ENCODE measurements at places on chromosomes 12 and 14.

DNA sequence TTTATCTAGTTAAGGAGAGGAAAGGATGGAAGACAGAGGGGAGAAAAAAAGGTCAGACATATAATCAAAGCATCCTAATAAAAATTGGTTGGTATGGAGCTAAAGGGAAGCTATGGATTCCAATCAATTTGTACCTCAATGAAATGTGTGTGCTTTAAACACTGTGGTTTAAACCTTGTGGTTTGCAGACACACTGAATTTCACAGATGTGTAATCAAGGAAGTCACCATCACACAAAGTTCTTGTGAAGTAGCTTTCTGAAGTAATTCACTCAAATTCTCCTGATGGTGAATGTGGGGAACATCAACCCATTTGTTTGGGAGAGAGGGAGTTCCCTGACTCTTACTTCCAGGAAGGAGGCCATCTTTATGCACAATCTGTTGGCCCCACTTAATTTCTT is 243.3 kb upstream of the KRR1 start:
- DNase-seq: no peak

GRCh38 chr14:75168586-75169335 is 7.7 kb downstream of the TMED10 start:
- no peak for DNase-seq

DNA sequence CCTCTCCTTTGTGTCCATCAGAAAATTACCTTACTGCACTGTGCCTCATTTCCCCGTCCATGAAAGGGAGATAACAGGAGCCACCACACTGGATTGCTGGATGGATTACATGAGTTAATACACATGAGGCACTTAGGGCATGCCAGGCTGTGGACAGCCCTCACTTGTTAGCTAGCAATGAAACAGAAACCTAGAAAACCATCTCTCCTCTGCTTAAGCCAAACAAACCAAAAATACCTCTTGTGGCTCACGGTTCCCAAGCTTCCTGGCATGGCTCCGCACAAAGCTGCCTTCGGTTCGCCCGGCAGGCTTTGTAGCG is 660 bp upstream of the HCFC2 start:
- no peak for DNase-seq

DNA sequence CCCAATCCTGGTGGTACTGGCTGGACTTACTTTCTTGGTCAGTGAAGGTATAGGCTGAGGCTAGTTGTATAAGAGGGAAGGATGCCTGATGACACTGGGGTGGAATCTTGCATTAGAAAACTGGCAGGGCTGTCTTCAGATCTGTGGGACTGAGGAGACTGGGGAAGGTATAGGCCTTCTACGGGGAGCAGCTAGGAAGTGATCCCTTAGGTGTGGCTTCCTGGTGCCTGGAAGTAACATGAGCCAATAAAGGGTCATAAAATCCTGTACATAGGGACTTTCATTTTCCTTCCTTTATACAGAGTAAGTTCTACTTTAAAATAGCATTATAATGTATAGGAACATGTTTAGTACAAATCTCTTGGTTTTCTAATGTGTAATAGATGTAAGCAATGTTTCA is 716.8 kb downstream of the LRFN5 start:
- no peak for DNase-seq

- DNase-seq: no peak
Measured at GRCh38 chr12:92065018-92065499, 80.6 kb downstream of the BTG1 start.

GRCh38 chr12:108133482-108133881 is 4.4 kb downstream of the WSCD2 start:
- DNase-seq: no peak

- no peak for DNase-seq
Measured at GRCh38 chr12:105142259-105142658, 34.7 kb downstream of the WASHC4 start.

GRCh38 chr12:20486233-20486632 is 117.9 kb downstream of the PDE3A start:
- no peak for DNase-seq

DNA sequence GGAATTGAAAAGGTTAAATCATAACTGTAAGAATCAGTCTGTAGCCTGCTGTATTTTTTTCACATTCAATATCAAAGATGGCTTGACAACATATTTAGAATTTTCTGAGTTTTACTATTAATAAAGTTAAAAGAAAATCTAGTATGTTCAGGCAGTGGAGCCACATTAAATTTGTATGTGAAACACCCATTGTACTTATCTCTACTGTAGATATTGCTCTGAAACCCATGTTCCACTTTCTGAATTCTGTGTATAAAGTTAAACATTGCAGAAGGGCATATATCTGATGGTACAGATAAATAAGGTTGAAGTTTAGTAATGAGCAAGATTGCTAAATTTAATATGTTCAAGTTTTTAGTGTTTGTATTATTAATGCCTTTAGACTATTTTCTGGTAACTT is 172.7 kb downstream of the FOXA1 start:
- no peak for DNase-seq

DNA sequence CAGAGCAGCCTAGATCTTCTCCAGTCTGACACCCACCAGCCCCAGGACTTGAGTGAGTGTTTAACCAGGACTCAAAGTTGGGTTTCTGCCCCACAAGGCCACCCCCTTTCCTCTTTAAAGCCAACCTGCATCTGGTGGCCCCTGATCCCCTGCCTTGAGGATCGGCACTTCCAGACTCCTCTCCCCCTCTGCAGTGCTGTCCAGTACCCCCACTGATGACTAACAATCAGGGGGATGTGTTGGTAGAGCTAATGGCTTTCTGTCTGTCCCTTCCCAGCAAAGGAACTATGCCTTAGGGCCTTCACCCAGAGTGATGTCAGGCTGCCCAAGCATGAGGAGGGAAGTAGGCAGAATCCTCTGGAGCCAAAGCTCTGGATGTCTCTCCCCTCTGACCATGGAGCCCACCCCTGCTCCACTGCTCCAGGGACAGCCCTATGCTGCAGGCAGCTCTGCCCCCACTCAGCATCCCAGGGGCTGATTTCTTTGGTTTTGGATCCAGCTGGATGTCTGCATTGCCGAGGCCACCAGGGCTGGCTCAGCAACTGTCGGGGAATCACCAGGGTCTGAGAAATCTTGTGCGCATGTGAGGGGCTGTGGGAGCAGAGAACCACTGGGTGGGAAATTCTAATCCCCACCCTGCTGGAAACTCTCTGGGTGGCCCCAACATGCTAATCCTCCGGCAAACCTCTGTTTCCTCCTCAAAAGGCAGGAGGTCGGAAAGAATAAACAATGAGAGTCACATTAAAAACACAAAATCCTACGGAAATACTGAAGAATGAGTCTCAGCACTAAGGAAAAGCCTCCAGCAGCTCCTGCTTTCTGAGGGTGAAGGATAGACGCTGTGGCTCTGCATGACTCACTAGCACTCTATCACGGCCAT is 42.9 kb downstream of the DAD1 start:
- DNase-seq: no peak

DNA sequence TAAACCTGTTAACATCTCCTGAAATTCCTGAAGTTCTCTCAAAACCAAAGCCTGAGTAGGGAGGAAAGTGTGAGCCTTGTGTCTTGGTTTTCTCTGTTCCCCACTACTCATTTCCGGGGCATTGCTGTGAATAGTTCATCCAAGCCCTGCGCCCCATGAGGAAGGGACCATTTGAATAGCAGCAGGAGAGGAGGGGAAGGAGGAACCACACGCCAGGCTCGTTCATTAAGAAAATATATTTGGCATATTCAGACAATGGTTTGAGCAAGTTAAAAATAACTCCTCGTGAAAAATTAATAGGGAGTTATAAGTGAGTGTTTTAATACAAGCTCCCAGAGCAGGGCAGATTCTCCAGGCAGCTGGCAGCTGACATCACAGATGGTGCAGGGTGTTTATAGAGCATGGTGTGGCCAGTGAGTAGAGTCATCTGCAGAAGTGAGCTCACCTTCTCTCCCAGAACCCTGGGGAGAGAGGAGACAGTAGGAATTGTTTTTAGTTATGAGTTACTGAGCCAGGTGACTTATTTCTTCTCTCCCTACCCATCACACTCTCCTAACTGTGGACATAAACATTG is 29.5 kb upstream of the CISTR start:
- DNase-seq: no peak

- no peak for DNase-seq
Measured at GRCh38 chr14:77187649-77188012, 6.0 kb downstream of the TMEM63C start.

GRCh38 chr12:56163533-56164344 is 5.6 kb downstream of the MYL6 start:
- no peak for DNase-seq

DNA sequence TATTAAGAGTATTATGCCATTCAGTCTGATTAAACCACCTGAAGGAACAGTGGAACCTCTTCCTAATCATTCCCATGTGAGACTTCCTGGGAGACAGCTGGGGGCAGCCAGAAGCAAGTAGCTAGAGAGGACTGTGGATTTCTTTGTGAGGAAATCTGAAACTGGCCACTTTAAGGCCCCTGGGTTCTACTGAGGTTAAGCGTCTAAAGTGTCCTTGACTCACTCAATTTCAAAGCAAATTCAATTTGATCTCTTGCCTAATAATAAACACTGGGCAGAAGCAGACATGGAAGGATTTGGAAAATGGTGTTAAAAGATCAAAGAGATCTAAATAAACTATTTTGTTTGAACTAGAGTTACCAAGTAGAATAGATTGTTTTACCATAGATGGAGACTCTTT is 909.9 kb downstream of the NRXN3 start:
- DNase-seq: no peak

- no peak for DNase-seq
Measured at GRCh38 chr14:21023174-21023573, 1.7 kb downstream of the NDRG2 start.

- DNase-seq: no peak
Measured at GRCh38 chr12:15011162-15011561, 38.3 kb downstream of the PDE6H start.

GRCh38 chr14:23104591-23105347 is at the start of gene CIROP:
TSS of gene CIROP (minus strand) at chr14:23104989. CDS start at chr14:23104920, 69 bp downstream.
- DNase-seq: no peak

- no peak for DNase-seq
Measured at GRCh38 chr14:105617201-105617777, 90.9 kb downstream of the TMEM121 start.

DNA sequence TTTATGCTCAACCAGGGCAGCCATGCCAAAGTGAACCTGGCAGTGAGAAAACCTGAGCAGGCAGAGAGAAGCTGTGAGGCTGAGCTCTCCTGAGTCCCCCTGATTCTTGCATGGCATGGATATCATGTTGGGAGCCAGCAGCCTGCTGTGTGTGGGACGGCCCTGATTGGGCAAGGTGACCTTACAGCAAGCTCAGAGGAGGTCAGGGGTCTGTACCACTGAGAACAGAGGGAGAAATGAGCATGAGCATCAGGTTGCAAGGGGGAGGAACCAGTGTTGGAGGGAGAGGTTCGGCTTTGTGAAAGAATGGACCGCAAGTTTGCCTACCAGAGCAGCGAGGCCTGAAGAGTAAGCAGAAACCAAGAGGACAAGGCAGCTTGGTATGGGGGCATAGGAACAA is 59.1 kb upstream of the PTGR2 start:
- no peak for DNase-seq

GRCh38 chr12:76303989-76304460 is 44.2 kb downstream of the BBS10 start:
- no peak for DNase-seq

- DNase-seq: peak; percentile 58
Measured at GRCh38 chr14:89276424-89276975, 140.5 kb downstream of the FOXN3 start.

DNA sequence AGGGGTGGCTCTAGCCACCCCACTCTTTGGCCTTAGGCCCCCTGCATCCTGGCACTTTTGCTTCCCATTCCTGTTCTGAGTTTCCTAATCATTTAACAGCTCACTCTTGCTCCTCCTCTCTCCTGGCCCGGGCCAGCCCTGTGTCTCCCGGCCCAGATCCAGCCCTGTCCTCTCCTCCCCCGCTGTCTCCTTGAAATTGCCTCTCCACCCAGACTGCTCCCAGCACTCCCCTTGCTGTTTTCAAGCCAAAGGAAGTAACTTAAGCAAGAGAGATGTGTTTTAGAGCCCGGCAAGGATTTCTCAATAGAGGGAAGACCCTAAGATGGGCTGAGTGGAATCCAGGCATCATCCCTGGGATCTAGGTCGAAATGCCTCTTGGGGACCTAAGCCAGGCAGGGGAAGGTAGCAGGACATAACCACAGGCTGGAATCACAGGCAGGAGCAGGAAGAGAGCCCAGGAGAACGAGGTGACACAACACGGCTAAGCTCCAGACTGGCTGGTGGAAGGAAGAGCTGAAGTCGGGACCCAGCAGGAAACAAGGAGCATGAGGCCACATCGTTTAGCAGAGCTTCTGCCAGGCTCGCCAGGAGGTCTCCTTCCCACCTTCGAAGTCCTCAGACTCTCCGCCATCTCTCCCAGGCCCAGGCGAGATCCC is 2.0 kb upstream of the LRP1-AS start:
- no peak for DNase-seq

- DNase-seq: no peak
Measured at GRCh38 chr12:51371295-51371953, 19.8 kb downstream of the GALNT6 start.

DNA sequence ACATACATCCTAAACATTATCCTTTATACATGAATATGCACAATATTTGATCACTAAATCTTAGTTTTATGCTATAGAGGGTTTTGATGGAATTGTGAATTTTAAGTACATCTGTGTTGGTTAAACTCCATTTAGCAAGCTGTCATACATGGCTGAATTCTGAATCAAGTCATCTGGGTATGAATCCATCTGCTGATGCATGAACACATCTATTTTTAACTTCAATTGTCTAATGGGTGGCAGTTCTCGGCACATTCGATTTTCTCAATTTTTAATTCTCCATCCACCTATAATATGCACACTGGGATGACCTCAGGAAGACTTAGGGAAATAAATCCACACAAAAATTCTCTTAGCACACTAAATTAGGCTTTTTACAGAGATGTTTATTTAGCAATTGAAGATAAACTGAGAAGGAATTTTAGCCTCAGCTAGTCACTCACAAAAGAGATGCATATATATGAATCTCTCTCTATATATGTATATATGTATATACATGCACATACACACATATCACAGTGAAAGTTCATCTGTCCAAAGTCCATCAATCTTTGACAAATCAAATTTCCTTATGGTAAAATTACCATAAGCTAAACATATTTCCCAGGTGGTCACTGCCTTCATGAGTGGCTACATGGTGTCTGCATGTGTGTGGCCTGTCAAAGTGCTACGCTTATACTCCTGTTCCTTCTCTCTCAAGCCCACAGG is 44.5 kb upstream of the VPS33A start:
- DNase-seq: no peak

DNA sequence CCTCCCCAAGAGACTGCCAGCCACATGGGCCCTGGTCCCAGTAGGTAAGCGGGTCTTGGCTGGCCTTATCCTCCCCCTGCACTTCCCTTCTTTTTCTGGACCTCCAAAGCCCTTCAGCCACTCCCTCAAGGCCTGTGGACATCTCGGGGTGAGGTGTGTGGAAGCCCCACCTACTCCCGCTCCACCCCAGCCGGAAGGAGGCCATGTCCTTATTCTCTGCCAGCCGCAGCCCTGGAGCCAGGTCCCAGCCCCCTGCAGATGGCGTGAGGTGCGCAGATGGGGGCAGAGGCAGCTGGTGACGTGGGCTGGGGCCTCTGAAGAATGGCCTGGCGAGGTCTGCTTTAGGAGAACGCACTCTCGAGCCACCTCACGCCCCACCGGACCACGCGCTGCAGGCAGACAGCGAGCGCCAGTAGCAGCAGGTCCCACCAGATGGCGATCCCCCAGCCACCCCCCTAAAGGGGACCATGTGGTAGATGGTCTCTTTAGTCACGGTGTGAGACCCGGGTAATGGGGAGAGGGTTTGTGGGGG is 167.1 kb downstream of the TSPAN9 start:
- no peak for DNase-seq

GRCh38 chr12:44689587-44689986 is 186.5 kb downstream of the NELL2 start:
- no peak for DNase-seq

GRCh38 chr12:68809190-68810026 is 1.4 kb downstream of the MDM2 start:
- DNase-seq: no peak
